Activated CD8-positive, alpha-beta memory T cell treated with anti-CD3 and anti-CD28 coated beads for 48 hours (primary cell): ENCODE measurements at places on chromosomes 7 and 10.

DNA sequence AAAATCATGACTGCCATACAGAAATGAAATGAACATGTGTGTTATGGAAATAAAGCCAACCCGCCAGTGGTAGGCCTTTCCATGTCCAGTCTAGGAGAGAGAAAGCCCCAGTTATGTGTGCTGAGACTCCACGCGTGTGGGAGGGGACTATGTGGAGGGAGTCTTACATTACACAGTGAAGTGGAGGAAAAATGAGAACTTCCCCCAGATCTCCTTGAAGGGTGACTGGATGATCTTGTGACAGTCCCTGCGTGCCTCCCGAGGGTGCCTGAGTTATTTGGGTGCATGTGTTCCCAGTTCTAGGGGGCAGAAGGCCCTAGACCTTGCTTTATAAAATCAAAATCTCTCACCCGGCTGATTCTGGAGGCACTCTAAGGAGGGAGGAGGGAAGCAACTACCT lies 24.2 kb downstream of the UPP1 start:
- no peak for DNase-seq

DNA sequence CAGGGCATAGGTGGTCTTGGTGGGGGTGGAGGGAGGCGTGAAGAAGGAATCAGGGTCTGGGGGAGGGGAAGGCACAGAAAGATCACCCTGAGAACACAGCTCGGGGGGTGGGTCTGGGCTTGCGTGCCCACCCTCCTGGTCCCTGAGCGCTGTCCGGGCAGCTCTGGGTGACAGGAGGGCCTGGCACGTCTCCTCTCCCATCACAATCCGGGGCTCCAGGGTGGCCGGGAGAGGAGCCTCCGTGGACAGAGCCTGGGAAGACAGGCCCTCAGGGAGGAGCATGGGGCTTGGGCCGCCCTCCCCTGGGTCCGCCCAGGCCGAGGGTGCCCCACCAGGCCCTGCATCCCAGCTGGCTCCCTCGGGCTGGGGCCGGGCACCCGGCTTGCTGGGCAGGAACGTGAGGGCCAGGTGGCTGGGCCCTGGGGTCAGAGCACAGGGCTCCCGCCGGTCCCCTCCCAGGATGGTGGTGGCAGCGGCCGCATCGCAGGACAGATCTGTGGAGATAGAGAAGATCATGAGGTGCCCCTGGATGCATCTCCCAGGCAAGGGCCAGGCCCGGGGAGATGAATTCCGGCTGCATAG lies 3.1 kb downstream of the NACAD start:
- DNase-seq: no peak

DNA sequence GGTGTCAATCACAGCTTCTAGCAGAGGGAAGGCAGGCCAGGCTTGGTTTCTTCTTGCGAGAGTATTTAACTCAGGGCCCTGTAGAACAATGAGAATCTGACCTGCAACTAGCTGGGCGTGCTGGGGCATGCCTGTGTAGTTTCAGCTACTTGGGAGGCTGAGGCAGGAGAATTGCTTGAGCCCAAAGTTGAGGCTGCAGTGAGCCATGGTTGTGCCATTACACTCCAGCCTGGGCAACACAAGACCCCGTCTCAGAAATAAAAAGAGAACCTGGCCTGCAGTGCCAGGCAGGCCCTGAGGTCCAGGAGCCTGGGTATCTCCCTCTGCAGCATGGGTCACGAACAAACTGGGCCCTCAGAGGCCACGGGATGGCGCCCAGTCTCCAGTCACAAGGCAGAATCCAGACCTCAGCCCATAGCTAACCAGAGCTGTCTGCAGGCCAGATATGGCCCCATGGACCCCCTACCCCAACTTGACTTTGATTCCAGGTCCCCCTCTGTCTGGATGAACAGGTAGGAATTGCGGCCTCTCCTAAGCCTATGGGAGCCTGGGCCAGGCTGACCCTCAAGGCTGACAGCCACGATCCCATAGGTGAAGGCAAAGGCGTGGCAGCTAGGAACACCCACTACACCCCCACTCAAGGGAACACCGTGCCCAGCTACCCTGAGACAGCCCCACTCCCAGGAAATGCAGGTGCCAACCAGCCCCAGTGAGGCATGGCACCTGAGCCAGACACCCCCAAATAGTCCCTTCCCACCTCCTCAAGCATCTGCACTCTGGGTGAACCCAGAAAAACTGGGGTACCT lies 102.7 kb upstream of the TNRC18 start:
- DNase-seq: peak; percentile 31

- DNase-seq: no peak
Measured at GRCh38 chr10:97297556-97298222, 5.3 kb upstream of the ARHGAP19 start.

DNA sequence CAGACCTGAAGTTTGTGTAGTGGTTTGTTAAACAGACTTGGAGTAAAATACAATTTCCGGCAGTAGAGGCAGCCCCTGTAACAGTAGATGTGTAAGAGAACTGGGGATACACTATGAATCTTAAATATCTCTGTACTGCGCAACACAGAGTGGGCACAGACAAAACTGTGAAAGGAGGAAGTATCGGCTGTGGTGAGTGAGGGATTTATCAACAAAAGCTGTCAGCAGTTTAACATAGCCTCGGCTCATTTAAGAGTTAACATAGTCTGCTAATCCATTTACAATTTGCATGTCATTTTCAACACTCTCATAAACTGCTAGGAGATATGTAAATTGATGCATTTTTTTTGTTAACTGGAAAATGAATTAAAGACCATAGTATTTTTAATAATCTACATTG lies 225.2 kb downstream of the ZWINT start:
- no peak for DNase-seq

DNA sequence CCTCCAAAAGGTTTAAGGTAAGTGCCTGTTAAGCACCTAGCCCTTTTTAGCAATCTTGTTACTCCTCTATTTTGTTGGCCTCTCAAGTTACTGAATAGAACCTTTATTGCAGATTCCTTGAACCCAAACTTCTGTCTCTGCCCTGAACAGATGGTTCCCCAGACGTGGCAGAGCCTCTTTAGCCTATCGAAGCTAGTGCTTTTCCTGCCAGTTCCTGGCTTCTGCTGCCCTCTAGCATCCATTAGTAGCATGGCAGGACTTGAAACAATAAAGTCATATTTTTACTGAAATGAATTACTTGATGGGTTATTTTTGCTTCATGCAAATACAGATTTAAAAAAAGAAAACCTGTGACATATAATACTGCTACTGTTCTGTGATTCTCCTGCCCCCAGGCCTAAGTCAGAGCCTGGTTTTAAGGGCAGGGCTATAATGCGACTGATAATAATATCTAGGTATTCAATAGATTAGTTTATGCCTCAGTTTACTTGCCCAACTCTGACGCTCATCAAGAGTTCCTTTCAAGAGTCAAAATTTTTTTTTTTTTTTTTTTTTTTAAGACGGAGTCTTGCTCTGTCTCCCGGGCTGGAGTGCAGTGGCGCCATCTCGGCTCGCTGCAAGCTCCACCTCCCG lies 84.3 kb upstream of the PHF14 start:
- no peak for DNase-seq

DNA sequence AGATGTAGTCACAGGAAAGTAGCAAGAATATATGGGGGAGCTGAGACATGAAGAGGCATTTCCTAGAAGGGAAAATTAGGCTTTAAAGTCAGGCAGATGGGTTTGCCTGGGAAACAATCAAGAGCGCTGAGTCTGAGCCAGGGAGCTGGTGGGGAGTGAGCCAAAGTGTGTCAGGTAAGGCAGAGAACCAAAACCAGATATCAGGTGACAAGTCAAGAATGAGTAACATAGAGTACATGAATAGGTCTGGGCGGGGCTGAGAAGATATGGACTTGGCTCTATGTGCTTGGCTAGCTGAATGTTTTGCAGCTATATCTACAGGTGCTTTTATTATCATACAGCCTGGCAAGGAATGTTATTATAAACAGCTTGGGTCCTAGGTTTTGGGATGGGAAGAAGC lies 49.3 kb downstream of the GPR141 start:
- DNase-seq: no peak

- DNase-seq: no peak
Measured at GRCh38 chr10:34584164-34584563, 230.9 kb downstream of the PARD3 start.

GRCh38 chr7:34530259-34530658 lies 127.8 kb upstream of the NPSR1 start:
- DNase-seq: no peak

GRCh38 chr7:7219216-7219615 lies 36.9 kb downstream of the C1GALT1 start:
- DNase-seq: no peak

DNA sequence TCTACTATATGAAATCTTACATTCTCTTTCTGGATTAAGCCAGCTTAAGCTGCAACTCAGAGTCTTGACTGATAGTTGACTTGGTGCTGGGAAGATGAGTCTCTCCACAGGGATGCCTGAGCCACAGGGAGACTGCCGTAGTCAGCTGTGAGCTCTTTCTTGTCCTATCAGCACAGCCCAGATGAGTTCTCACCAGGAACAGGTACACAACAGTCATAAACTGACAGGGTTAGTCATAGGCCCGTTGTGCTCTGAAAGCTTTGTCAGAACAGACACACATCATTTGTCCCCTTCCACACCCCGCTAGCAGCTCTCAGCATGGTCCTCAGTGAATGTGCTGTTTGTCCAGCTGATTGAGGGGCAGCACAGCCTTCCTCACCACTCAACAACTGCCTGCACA lies 221.6 kb downstream of the RPS24 start:
- no peak for DNase-seq

DNA sequence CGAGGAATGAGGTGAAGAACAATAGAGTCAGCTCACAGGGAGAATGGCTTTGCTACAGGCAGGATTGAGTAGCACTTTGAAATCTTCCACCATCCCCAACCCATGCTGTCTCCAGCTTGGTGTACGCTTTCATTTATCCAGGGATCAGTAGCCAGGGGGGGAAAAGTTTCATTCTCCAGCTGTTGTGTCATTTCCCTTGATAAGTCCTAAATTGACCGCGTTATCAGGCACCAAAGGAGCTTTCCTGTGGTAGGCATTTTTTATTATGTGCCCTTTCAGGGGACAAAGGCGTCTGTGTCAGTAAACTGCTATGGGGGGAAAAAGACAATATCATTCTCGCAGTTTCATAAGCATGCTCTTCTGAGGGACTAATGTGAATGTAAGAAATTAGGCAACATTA lies 106.6 kb upstream of the YAE1 start:
- DNase-seq: no peak

GRCh38 chr10:1454428-1454827 lies 282.9 kb downstream of the ADARB2 start:
- DNase-seq: no peak

DNA sequence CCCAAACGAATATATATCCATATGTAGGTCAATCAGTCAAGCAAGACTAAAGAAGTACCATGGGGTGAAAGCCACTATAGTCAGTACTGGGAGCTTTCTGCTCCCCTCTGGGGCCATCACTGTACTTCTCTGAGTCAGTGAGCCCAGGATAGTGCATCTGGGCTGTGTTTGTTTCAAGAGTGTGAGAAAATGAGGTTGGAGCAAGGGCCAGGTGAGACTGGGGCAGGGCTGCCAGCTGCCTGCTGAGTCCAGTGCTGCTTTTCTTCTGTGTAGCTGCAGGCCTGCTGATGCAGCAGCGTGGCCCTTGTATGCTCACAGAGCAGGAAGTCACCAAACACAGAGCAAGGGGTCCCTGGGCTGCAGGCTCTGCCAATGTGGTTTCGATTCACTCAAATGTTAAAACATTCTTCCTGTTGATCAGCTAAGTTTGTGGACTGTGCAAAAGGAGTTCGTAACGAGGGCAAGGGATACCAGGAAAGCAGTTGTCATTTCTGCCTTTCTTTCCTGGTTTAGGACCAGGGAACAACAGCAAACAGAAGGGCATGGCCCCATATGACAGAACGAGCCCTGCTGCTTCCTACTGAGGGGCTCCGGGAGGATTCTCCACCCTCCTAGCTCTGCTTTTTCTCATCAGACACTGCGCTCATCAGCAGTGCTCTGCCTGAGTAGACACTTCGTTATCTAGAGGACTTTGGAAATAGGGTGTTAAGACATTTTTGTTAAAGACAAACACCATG lies 65.4 kb upstream of the TNS3 start:
- no peak for DNase-seq

GRCh38 chr7:25361863-25362262 lies 133.6 kb upstream of the NPVF start:
- DNase-seq: no peak

DNA sequence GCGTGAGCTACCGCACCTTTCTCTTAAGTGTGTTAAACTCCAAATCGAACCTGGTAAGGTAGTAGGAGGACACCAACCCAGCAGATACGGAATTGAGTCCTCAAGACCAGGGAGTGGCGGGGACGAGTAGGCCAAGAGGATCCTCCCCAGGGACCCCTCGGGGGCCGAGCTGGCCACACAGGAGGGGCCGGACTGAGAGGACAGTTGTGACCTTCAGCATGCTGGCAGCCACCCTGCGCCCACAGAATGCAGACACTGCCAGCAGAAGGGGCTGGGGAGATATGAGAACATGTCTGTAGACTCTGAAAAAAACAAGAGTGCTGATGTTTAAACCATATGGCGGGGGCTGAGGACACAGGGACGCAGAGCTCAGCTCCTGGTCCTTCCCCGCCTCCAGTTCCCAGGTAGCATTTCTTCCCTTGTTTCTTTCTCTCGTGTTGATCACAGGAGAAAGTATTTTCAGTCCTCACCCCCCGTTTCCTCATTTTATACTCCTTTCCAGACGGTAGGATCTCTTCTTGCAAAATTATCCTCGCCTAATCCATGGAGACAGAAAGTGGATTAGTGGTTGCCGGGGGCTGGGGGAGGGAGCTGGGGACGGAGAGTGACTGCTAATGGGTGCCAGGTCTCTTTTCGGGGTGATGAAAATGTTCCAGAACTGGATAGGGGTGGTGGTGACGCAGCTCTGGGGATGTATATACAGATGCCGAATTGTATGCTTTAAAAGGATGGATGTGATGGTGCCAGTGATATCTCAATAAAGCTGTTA lies 11.5 kb upstream of the UNCX start:
- no peak for DNase-seq

- no peak for DNase-seq
Measured at GRCh38 chr10:73887294-73888039, 13.1 kb upstream of the CAMK2G start.

DNA sequence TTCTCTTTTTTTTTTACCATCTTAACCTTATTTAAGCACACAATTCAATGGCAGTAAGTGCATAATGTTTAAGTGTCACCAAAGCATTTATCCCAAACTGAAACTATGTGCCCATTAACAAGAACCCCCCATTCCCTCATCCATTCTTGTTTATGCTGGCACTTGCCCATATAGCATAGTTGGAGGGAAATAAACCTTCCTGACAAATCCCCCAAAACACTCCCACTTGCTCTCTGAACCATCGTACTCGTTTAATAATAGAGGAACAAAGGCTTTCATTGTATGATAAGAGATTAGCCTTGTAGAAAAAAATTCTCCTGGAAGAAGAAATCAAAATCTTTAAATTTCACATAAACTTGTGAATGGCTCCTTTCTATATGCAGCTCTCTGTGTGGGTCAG lies 26.4 kb upstream of the KCNMA1 start:
- no peak for DNase-seq

DNA sequence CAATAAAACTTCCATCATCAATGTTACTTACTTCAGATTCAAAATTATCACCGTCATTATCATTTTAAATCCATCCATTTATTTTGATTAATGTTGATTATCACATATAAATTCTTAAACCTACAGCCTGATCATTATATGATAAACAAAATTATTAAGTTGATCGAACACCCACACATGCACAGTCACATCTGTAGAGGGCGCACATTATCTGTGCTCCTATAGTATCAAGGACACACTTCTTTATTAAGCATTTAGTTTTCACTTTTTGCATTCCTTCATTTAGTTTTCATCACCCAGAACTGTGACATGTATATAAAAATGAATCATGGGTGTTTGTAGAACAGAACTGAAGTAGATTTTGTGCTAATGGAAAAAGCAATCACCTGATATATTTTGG lies 26.2 kb upstream of the ZNF716 start:
- no peak for DNase-seq

GRCh38 chr10:6665847-6666246 lies 85.8 kb upstream of the PRKCQ start:
- DNase-seq: no peak
